ENCODE measurements at places on chromosomes 2 and 18. TPM values are rescaled to one million over a fixed set of nuclear protein-coding genes. Genes with fewer than 3 reads are reported as not detected.
A peak's percentile ranks its signal among the peaks of the same experiment; 100 is the strongest.

GRCh38 chr2:217204358-217204757 is 344.5 kb upstream of the TNP1 start:
- H3K36me3 ChIP-seq: no peaks in the 10 kb centered on the region
- no peaks in the 10 kb centered on the region for H3K27me3 ChIP-seq
- H3K27ac ChIP-seq: no peak overlapping the region
- no peaks in the 10 kb centered on the region for H3K4me1 ChIP-seq
- no peak for DNase-seq

DNA sequence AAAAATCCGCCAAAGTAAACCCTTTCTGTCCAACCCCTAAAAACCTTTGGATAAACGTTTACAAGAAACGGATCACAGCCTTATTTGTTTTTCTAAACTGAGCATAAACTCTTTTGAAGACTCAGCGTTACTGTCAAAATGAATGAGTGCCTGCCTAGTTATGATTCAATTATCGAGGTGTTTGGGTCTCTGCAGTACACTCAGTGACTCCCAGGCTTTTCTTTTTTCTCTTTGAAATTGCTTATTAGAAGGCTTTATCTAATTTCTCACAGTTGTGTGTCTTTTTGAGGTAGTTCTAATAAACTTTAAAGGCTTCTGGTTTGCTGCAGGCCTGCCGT is 663 bp downstream of the RHBDD1 start:
- H3K27me3 ChIP-seq: no peaks in the 10 kb centered on the region
- H3K36me3 ChIP-seq: no peaks in the 10 kb centered on the region
- peaks cover 2% of the 10 kb centered on the region for H3K4me1 ChIP-seq
- no peak for DNase-seq
- H3K27ac ChIP-seq: peak overlapping the region; percentile 90
- peak overlapping the region; percentile 85 for H3K4me3 ChIP-seq

DNA sequence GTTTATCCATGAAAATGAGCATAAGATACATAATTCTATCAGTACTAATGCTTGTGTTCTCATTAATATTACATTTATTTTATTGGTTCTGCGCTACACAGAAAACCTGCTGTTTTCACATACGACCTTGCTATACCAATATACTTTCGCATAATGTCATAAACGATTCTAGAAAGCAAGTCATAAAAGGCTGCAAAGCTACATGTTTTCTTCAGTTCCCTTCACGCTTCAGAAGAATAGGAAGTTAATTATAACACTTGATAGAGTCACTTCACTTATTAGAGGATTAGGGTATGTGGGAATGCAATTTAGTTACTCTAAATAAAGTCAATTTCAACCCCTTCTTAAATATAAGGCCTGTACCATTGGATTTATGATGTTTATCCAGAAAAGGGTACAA is 29.0 kb downstream of the PSME4 start:
- H3K36me3 ChIP-seq: no peaks in the 10 kb centered on the region
- H3K27me3 ChIP-seq: no peaks in the 10 kb centered on the region
- no peaks in the 10 kb centered on the region for H3K4me1 ChIP-seq
- no peak overlapping the region for H3K27ac ChIP-seq
- H3K4me3 ChIP-seq: no peak overlapping the region

- H3K27ac ChIP-seq: no peak overlapping the region
- no peaks in the 10 kb centered on the region for H3K4me1 ChIP-seq
- H3K27me3 ChIP-seq: no peaks in the 10 kb centered on the region
- H3K4me3 ChIP-seq: no peak overlapping the region
- H3K36me3 ChIP-seq: no peaks in the 10 kb centered on the region
- DNase-seq: no peak
Observed at GRCh38 chr2:79972661-79973060, 331.9 kb downstream of the LRRTM1 start.

Gene IDH1
- 39.9 TPM for total RNA-seq

- no peak for DNase-seq
- no peaks in the 10 kb centered on the region for H3K27me3 ChIP-seq
- H3K4me3 ChIP-seq: no peak overlapping the region
- peaks cover 1% of the 10 kb centered on the region for H3K4me1 ChIP-seq
- no peaks in the 10 kb centered on the region for H3K36me3 ChIP-seq
- H3K27ac ChIP-seq: no peak overlapping the region
Observed at GRCh38 chr2:149972066-149972465, 384.5 kb upstream of the MMADHC start.

- H3K27ac ChIP-seq: no peak overlapping the region
- no peaks in the 10 kb centered on the region for H3K27me3 ChIP-seq
- H3K4me1 ChIP-seq: no peaks in the 10 kb centered on the region
- H3K4me3 ChIP-seq: no peak overlapping the region
- DNase-seq: no peak
- no peaks in the 10 kb centered on the region for H3K36me3 ChIP-seq
Observed at GRCh38 chr2:203853271-203853670, 14.3 kb upstream of the CTLA4 start.

GRCh38 chr2:156812496-156812895 is 376.3 kb downstream of the GPD2 start:
- no peaks in the 10 kb centered on the region for H3K27me3 ChIP-seq
- H3K4me1 ChIP-seq: no peaks in the 10 kb centered on the region
- no peaks in the 10 kb centered on the region for H3K36me3 ChIP-seq
- H3K4me3 ChIP-seq: no peak overlapping the region
- H3K27ac ChIP-seq: no peak overlapping the region

GRCh38 chr2:147288131-147288530 is 556.7 kb upstream of the ACVR2A start:
- no peak for DNase-seq
- H3K36me3 ChIP-seq: no peaks in the 10 kb centered on the region
- no peaks in the 10 kb centered on the region for H3K4me1 ChIP-seq
- no peak overlapping the region for H3K27ac ChIP-seq
- no peaks in the 10 kb centered on the region for H3K27me3 ChIP-seq
- H3K4me3 ChIP-seq: no peak overlapping the region

Gene PSTPIP2
- total RNA-seq: 5.8 TPM

Gene PTGR3
- total RNA-seq: 30.5 TPM

DNA sequence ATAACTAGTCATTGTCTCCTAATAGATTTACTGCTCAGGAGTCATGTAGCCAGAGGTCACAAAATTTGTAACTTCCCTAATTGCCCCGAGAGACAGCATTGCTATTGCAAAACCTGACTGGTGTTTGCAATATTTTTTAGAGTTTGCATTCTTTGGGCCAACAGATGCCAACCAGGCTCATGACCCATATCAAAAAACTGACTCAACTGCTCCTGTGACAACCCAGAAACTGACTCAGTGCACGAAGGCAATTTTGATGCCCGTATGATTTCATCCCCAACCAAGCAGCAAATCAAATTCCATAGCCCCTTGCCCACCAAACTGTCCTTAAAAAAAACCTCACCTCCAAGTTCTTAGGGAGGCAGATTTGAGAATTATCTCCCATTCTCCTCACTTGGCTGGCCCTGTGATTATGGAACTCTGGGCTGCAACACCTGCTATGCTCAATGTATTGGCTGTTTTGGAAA is 951.3 kb downstream of the TSN start:
- no peaks in the 10 kb centered on the region for H3K36me3 ChIP-seq
- no peak overlapping the region for H3K4me3 ChIP-seq
- no peak overlapping the region for H3K27ac ChIP-seq
- no peaks in the 10 kb centered on the region for H3K4me1 ChIP-seq
- no peak for DNase-seq

Gene SLC14A1
- 0.43 TPM for total RNA-seq

GRCh38 chr2:154338352-154338967 is 360.0 kb upstream of the KCNJ3 start:
- H3K4me1 ChIP-seq: no peaks in the 10 kb centered on the region
- no peak overlapping the region for H3K27ac ChIP-seq
- DNase-seq: no peak
- H3K4me3 ChIP-seq: no peak overlapping the region
- H3K27me3 ChIP-seq: no peaks in the 10 kb centered on the region

DNA sequence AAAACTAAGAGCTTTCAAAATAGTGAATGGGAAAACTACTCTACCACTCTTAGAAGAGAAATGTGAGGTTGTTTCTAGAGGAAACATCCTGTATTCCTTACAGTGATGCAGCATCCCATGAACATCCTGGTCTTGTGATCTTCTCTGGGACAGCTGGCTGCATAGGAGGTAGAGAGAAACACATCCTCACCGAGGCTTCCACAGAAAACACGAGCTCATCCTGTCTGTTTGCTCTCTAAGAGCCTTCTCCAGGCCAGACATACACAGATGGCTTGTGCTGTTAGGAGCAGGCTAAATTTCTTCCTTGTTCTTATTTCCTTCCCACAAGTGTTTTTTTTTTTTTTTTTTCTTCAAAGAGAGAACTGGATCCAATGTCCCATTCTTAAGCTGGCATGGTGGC is 14.7 kb upstream of the FZD7 start:
- H3K4me3 ChIP-seq: no peak overlapping the region
- no peak for DNase-seq
- H3K4me1 ChIP-seq: peaks cover 3% of the 10 kb centered on the region
- H3K27me3 ChIP-seq: no peaks in the 10 kb centered on the region

DNA sequence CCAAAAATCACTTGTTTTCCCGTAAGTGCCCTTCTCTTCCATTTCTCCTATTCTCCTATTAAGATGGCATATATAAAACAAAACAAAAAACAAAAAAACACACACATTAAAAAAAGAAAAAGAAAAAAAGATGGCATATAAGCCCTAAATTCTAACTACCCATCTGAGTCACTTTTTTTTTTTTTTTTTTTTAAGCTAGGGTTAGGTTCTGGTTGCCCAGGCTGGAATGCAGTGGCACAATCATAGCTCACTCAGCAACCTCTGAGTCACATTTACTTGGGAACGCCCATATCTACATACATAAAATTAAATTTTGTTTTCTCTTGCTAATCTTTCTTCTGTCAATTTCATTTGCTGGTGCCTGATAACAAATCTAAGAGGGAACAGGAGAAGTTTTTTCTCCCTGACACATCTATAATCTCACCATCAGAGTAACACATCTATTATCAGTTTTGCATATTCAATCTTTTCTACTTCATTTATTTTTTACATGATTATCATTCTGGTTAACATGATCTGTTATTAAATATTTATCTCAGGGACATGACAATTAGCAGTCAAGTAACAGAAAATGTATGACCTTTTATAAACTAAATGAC is 52.1 kb downstream of the EEF1B2 start:
- H3K27me3 ChIP-seq: no peaks in the 10 kb centered on the region
- H3K36me3 ChIP-seq: no peaks in the 10 kb centered on the region
- no peak overlapping the region for H3K27ac ChIP-seq
- no peak overlapping the region for H3K4me3 ChIP-seq

DNA sequence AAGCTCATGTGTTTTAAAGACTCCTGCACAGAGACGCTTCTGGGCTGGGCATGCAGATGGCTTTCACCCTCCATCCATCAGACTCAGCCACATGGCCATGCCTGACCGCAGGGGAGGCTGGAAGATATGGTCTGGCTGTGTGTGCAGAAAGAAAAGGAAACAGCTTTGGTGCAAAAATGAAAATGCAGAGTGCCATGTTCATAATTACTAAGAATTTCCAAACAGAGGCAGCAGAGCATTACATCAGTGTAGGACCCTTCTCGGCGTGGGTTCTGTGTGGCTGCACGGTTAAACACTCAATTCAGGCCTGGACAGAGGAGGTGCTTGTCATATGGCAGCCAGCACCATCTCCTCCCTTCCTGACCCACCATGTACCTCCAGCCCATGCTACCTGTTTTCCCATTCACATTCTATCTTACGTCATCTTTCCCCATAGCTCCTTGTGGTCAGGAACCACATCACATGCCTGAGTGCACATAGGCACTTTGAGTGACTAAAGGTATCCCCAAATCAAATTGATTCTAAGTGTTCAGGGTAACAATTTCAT is 200.3 kb upstream of the ID2 start:
- H3K27me3 ChIP-seq: no peaks in the 10 kb centered on the region
- H3K27ac ChIP-seq: no peak overlapping the region
- H3K4me1 ChIP-seq: no peaks in the 10 kb centered on the region
- DNase-seq: peak; percentile 0
- H3K4me3 ChIP-seq: no peak overlapping the region
- no peaks in the 10 kb centered on the region for H3K36me3 ChIP-seq

DNA sequence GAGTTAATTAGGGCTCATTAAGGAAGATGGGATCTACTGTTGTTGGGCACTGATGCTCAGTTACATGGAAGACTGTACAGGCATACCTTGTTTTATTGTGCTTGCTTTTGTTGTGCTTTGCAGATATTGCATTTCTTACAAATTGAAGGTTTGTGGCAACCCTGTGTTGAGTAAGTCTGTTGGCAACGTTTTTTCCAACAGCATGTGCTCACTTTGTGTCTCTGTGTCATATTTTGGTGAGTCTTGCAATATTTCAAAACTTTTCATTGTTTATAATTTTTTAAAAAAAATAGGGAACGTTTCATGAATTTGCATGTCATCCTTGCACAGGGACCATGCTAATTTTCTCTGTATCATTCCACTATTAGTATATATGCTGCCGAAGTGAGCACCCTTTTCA is 15.6 kb downstream of the PHLPP1 start:
- H3K36me3 ChIP-seq: no peaks in the 10 kb centered on the region
- DNase-seq: no peak
- no peaks in the 10 kb centered on the region for H3K27me3 ChIP-seq
- H3K27ac ChIP-seq: no peak overlapping the region

- no peaks in the 10 kb centered on the region for H3K4me1 ChIP-seq
- no peaks in the 10 kb centered on the region for H3K36me3 ChIP-seq
- H3K27ac ChIP-seq: no peak overlapping the region
- no peaks in the 10 kb centered on the region for H3K27me3 ChIP-seq
- DNase-seq: no peak
- no peak overlapping the region for H3K4me3 ChIP-seq
Observed at GRCh38 chr2:155364766-155365165, 666.3 kb downstream of the KCNJ3 start.

DNA sequence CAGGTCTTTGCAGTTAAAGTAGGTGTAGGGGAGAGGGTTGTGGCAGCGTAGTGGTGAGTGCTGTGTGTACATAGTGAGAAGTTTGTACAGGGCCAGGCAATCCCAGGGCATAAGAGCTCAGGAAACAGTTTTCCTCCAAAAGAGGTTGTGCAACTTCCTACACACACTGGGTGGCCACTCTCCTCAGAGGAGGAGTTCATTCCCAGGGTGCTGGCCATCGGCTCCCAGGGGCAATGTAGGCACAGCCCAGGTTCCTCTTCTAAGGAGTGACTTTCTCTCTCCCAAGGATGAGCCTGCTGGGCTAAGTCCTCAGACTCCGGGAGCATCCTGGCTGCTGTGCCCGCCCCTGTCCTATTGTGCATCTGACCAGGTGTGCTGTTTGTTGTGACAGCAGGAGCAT is 3.0 kb downstream of the ACOXL start:
- no peak for DNase-seq
- peaks cover 3% of the 10 kb centered on the region for H3K4me1 ChIP-seq
- H3K27ac ChIP-seq: no peak overlapping the region
- H3K36me3 ChIP-seq: no peaks in the 10 kb centered on the region
- no peak overlapping the region for H3K4me3 ChIP-seq

DNA sequence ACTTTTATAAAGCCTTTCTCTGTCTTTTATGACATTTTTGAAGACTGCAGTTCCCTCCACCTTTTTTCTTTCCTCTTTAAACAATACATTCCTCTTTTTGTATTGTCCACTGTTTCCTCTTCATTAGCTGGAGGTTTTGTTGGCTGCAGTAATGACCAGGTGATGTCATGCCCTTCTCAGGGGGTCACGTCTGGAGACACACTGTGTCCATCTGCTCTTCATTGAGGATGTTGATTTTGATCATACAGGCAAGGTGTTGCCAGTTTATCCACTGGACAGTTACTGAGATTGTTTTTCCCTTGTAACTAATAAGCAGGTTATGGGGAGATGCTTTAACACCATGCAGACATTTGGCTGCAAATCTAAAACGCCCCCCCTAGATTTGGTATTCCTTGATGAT is 19.8 kb downstream of the ZNF407 start:
- H3K4me1 ChIP-seq: no peaks in the 10 kb centered on the region
- no peaks in the 10 kb centered on the region for H3K27me3 ChIP-seq
- no peak overlapping the region for H3K27ac ChIP-seq
- DNase-seq: no peak
